GM04503 (cell line): ENCODE measurements at places on chromosomes 11 and 22.
A peak's percentile ranks its signal among the peaks of the same experiment; 100 is the strongest.

DNA sequence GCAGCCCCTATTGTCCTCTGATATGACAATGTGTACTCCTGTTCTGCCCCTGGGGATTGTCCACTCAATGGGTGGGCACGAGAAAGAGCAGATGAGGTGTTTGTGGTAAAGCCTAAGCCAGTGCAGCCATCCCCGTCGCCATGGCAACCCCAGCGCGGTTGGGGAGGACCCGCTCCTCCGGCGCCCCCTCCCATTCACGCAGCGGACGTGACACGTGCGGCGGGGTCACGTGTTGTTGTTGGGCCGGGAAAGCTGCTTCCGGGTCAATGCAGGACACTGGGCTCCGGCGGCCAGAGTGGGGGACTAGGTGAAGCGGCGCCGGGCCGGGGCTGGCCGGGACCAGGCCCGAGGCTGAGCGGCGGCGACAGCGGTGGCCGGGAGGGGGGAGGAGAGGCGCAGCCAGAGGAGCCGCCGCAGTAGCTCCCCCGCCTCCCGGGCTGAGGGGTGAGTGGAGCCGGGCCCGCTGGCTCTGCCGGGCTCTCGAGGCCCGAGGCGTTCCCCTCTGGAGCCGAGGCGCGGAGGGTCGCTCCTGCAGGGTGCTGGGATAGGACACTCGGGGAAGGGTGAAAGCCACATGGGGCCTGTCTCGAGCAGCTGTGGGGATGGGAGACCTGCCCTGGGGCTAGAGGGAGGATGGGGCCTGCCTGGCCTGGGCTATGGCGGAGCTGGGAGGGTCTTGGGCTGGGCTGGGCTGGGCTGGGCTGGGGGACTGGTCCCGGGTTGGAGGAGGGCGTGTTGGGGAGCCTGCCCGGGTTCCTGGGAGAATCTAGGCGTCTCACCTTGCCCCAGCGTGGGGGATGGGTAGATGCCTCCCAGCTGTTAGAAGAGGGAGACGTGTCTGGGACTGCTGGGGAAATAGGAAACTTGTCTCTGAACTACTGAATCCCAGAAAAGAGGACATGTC is at the start of gene TBCEL:
TSS of gene TBCEL (plus strand) at position 255 of the 904 bp plus-strand sequence. CDS start 21,589 bp downstream, outside the sequence.
- peak; percentile 21 for DNase-seq

DNA sequence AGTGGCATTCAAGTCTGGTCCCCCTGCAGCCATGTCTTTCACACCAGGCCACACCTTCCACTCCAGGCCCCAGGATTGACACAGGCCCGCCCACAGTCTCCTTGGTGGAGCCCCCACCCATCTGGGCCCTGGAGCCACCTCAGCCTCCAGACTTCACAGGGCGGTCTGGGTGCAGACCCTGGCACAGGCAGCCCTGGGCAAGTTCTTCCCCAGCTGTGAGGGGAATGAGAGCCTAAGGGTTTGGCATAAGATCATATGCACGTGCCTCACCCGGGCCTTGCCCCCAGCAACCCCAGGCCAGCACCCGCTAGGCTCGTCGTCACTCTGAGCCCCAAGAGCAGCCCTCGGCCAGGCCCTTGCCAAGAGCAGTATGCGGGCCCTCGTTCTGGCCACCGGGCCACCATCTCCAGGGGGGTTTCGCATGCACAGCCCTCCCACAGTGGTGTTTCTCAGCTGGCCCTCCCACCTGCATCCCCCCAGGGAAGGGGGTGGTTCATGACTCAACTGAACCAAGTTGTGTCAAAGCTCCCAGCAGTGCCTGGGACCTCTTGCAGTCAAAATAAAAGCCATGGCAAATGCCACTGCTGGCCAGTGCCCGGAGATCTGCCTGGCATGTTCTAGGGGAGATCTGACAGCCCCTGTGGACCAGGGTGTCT is 70.4 kb upstream of the KCNQ1OT1 start:
- no peak for DNase-seq

- DNase-seq, result no peak
Measured at GRCh38 chr11:17898782-17899181, 114.1 kb downstream of the SERGEF start.

DNA sequence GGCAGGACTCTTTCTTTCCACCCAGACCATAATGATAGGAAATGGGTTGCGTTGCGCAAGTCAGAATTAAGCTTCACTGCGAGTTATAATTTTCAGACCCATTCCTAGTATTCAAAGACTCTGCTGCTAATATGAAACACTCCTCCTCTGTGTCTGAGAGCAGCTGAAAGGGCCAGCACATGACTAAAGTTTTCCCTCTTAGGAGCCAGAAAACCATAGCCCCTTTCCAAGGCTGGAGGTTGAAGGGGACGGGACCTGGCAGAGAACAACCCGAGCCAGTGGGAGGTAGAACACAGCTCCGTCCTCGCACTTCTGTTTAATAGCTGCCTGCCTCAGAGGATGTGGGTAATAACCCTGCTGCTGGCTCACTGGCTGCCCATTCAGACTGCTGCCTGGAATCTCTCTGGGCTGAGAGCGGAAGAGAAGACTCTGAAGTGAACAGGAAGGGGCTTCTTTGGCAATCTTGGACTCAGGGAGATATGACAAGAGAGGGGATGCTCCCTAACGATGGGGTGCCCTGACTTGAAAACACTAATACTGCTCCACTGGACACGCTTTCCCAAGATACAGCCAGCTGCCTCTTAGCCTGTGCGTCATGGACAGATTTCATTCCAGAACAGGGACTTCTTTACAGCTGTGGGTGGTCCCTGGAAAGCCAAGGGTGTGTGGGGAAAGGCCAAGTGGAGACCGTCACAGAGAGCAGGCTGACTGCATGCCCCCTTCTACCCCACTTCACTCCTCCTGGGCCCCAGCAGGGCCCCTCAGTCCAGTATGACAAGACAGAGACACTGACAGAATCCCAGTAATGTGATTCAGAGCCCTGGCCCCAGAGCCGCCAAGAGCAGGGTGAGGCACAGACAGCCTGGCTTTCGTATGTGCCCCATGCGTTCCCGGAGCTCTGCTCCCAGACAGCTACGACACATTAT is 156.9 kb downstream of the FEZ1 start:
- no peak for DNase-seq

DNA sequence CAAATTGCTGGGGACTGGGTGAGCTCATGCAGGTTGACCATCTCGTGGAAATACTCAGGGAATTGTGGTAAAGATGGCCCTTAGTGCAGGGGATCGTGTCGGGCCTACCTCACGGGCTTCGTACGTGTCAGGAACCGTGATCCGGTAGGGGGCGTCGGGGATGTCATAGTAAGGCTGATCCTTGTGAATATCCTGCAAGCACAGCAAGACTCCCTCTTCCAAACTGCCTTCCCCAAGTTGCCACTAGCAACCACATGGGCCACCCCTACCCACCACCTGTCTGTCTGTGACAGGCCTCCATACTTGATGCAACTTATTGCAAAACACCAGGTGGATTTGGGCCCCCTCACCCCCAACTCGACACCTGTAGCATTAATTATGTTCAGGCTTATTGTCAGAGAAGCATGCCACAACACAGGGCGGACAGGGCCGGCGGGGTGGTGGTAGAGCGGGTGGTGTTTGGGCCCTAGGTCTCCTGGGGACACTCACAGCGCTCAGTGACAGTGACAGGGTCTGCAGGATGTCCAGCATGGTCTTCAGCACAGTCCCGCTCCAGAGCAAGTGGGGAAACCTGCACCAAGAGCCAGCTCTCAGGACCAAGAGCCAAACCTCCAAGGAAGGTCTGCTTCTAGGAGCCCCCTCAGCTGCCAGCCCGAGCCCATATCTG is 22.6 kb upstream of the SERPIND1 start:
- no peak for DNase-seq

- no peak for DNase-seq
Measured at GRCh38 chr11:6440906-6441358, at the start of gene HPX. HPX (minus strand) TSS chr11:6440987; CDS start chr11:6440963, 24 bp downstream.

DNA sequence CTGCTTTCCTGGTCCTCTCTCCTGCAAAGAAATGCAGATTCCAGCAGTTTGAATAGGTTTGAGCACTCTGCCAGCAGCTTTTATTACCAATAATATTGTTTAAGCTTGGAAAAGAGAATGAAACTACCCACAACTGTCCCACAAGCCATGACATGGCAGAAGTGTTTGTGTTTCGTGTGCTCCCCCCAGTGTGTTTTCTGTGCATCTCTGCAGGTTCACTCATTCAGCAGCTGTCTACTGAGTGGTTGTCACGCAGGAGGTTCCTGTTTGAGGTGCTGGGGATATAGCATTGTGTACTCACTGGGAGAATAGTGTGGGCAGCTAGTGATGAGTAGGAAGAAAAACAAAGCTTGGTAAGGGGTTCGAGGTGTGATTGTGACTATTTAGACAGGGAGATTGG is 55.3 kb upstream of the SUSD2 start:
- no peak for DNase-seq

- no peak for DNase-seq
Measured at GRCh38 chr11:114237321-114238280, 58.6 kb upstream of the NNMT start.

GRCh38 chr11:59141673-59142460 is 789 bp upstream of the FAM111A start:
- DNase-seq, result no peak

DNA sequence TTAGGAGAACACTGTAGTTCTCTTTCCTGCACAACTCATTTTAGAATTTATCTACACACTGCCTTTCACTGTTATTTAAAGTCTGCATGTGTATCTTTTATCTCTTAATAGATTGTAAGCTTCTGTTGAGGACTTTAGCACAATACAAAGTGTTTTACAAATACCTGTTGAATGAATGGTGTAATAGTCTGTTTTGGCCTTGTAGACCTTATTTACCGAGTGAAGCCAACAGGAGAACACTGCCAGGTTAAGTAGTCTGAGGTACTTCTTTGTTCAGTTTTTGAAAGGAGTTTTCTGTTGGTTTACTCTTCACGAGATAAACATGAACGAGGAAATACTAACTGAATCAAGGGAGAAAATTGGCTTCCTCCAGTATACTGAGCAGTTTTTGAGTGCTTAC is 31.0 kb downstream of the SIK2 start:
- DNase-seq, result no peak

GRCh38 chr11:113615098-113615497 is 91.0 kb downstream of the TMPRSS5 start:
- no peak for DNase-seq

- DNase-seq, result no peak
Measured at GRCh38 chr11:78194490-78194889, 5.8 kb downstream of the USP35 start.

- peak; percentile 77 for DNase-seq
Measured at GRCh38 chr22:39316440-39317083, 2.9 kb downstream of the RPL3 start.

- DNase-seq, result no peak
Measured at GRCh38 chr11:101574886-101575285, 8.9 kb downstream of the TRPC6 start.

- no peak for DNase-seq
Measured at GRCh38 chr11:68983801-68984200, 3.0 kb upstream of the MRGPRD start.

GRCh38 chr11:96287822-96288439 is 55.1 kb downstream of the MAML2 start:
- no peak for DNase-seq

- no peak for DNase-seq
Measured at GRCh38 chr11:27200779-27201453, 160.3 kb downstream of the BBOX1 start.

DNA sequence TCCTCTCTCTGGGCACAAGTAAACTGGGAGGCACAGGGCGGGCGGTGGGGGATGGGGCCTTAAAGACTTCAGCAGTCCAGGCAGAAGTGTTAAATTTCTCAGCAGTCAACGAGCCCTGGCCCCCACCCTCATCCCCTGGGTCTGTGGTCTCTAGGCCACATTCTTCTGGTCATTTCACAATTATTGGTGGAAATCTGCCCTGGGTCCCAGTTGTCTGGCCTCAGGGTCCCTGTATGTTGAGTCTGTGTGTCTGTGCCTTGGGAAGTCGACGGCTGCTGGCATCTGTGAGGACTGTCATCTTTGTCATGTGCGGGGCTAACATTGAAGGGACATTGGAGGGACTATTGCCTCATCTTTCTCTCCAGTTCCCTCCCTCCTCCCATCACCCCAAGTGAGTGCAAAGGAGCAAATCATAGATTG is 1.7 kb downstream of the TSPAN18 start:
- DNase-seq, result no peak

GRCh38 chr22:47150426-47150825 is 388.0 kb downstream of the TBC1D22A start:
- DNase-seq, result no peak

DNA sequence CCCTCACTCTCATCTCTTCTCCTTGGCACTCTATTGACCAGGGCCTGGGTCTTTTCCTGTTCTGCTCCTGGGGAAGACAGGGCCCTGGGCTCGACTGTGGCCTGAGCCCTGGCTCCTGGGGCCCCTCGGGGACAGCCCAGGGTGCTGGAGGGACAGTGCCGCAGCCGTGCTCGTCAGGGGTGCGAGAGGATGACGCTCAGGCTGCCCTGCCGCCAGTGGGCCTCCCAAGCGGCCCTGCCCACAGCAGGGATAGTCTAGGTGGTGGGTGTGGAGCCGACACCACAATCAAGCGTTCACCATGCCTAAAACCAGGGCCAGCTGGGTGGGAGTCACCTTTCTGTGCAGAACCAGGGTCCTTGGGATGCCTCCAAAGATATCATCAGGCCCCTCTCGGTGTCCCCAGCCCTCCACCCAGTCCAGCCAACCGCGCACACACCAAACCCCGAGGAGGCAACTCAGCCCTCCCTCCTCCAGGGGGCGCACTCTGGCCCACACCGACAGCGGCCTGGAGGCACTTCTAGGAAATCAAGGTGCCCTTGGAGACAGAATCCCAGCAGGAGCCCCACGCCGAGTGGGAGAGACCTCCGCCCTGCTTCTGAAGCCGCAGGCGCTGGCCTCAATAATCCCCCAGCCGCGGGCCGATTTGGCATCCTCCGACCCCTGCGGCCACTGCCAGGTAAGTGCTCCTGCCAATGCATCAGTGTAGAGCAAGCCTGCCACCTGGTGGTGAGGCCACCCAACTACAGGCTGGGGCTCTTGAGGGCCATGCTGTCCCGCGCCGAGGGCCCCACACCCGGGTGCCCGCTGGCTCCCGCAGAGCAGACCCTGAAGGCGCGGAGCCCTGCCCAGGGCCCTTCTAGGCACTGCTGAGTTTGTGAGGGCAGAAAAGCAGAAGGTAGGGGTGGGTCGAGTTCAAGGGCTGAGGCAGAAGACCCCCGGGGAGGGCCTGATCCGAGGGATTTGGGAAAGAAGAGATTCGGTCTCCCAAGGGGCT is 496.4 kb downstream of the BUD13 start:
- DNase-seq, result no peak
